ENCODE measurements at places on chromosomes 16 and 17.
A peak's percentile ranks its signal among the peaks of the same experiment; 100 is the strongest.

DNA sequence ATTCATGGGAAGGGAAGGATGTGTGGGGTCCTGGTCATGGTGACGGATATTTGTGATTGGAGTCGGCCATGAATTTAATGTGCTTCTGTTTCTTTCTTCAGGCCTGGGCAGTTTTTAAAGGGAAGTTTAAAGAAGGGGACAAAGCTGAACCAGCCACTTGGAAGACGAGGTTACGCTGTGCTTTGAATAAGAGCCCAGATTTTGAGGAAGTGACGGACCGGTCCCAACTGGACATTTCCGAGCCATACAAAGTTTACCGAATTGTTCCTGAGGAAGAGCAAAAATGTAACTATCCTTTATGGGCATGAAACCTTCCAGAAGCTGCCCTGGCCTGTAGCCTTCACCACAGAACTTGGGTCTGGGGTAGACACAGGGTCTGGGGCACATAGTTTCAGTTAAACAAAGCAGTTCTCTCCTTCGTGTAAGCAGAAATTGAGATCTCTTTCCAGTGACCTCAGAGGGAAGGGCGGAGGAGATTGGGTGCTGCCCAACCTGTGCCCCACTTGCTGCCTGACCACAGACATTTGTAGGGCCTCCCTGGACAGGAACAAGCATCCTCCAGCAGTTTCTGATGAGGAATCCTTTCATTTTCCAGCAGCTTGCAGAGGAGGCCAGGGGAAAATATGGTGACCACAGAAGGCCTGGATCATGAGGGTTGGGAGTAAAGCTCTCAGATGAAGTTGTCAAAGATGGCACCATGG lies 10.1 kb downstream of the IRF8 start:
- DNase-seq = no peak

GRCh38 chr16:8541868-8542267 lies 48.4 kb downstream of the TMEM114 start:
- DNase-seq = no peak

DNA sequence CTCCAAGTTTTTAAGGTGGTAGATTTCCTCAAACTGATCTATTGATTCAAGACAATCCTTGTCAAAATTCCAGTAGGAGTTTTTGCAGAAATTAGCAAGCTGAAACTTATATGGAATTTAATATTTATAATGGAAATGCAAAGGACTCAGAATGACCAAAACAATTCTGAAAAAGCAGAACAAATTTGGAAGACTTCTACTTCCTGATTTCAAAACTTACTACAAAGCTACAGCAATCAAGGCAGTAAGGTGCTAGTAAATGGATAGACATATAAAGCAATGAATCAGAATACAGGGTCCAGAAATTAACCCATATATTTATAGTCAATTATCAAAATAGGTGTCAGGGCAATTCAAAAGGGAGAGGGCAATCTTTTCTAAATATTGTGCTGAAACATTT lies 11.8 kb upstream of the IL21R start:
- no peak for DNase-seq

- DNase-seq = no peak
These were observed 9.0 kb downstream of the KRTAP9-7 start for GRCh38 chr17:41284546-41284945.

GRCh38 chr17:7807206-7807605 lies 26.8 kb upstream of the KDM6B start:
- no peak for DNase-seq

DNA sequence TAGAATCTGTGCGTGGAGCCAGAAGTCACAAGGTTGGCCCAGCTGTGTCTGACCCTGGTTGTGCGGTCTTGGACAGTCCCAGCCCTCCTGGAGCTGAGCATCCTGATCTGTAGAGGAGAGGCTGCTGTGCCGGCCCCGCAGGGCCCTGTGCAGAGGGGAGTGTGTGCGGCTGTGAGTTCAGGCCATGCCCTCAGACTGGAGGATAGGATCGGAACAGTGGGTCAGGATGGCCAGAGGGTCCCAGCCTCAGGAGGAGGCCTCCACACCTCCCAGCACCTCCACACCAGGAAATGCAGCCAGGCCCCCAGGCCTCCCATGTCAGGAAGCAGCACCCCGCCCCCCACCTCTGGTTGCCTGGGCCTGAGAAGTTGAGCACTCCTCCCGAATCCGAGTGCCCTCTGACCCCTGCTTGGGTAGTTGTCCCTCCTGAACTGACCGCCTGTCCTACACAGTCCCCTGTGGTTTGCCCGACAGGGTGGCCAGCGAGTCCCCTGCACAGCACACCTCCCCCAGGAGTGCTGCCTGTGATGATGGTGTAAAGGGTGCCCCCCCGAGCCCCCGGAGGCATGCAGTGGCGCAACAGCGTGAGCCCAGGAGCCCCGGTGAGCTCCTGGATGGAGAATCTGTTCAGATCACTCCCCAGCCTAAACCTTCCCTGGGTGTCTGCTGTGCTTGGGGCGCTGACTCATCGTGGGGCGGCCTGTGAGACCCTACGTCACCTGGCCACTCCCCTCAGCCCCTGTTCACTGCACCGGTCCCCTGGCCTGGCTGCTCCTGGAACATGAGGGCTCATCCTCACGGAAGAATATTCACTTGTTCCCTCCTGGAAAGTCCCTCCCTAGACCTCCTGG lies 285.2 kb downstream of the SEC14L1 start:
- peak; percentile 46 for DNase-seq

- no peak for DNase-seq
These were observed 104.3 kb upstream of the DYNLRB2 start for GRCh38 chr16:80436510-80436909.

- DNase-seq = no peak
These were observed 195.9 kb upstream of the CHMP6 start for GRCh38 chr17:80795754-80796153.

DNA sequence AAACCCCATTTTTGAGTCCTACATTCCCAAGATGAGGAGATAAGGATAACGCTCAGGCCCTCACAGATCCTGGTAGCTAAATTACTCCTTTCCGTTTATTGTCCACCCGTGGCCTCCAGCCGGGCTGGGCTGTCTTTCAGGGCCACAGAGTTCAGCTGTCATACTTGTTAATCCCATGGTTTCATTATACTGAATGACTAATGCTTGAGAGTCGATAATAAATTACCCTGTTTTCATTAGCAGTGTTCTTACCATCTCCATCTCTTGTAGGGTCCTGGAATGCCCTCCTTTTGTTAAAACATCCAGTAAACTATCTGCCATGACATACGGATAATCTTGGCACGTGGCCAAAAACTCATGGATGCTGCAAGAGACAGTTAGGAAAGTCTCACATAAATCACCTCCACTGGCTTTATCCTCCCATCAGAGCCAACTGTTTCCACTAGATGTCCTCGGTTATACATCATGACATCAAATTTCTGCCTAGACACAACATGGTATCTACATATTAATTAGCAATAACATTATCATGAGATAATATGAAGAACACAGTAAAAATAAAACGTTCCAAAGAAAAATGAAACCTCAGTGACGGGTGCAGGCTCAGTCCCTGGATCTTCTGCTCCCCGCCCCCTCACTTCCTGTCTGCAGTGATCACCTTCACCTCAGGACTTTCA lies 45.3 kb downstream of the BRD7 start:
- DNase-seq = no peak
